ENCODE measurements at places on chromosomes 16 and 17. TPM values are rescaled to one million over a fixed set of nuclear protein-coding genes. Genes with fewer than 3 reads are reported as not detected.
A peak's percentile ranks its signal among the peaks of the same experiment; 100 is the strongest.

- peak; percentile 55 for DNase-seq
Observed at GRCh38 chr17:50346313-50347116, 589 bp downstream of the XYLT2 start.

GRCh38 chr16:84022644-84023043 is 20.0 kb downstream of the SLC38A8 start:
- DNase-seq, result no peak

Gene WFDC1
- total RNA-seq, result 0.47 TPM

GRCh38 chr16:19808061-19808641 is 76.5 kb downstream of the GPRC5B start:
- peak; percentile 85 for DNase-seq

DNA sequence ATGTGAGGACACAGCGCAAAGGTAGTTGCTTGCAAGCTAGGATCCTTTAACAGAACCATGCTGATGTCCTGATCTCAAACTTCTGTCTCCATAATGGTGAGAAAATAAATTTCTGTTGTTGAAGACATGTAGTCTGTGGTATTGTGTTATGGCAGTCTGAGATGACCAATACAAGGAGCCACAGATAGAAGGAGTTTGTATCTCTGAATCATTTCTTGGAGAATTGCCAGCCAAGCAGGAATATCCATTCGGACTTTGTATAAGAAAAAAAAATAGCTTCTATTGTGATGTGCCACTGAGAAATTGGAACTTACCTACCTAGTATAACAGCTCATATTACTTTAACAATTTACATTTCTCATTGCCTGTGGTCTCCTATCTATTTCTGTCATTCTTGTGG is 447.6 kb upstream of the CA10 start:
- no peak for DNase-seq

GRCh38 chr16:79347277-79347676 is 253.3 kb downstream of the MAF start:
- no peak for DNase-seq

GRCh38 chr16:52621651-52622050 is 74.7 kb upstream of the TOX3 start:
- no peak for DNase-seq

DNA sequence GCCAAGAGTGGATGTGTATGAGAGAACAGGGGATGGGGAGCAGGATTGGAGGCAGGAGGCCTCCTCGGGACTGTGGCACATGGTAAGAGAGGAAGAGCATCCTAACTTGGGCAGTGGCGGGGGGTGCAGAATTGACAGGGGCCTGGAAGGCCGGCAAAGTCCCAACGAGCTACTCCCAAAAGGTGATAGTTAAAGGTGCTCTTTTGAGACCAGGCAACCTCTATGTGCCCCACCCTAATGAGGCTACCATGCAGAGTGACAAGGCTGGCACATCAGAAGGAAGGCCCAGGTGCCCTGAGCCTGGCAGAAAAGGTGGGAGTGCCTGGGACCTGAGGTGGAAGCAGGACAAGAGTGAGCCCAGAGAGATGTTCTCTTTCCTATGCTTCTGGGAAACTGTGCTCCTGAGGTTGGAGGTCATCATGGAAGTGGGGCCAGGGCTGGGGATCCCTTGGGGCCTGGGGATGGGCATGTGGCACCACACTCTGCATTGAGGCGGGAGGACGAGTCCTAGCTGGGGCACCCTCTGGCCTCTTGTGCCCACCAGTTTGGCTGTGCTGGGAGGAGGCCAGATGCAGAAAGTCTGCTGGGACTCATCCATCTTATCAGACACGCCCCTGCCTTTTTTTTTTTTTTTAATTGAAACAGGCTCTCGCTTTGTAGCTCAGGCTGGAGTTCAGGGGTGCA is 5.9 kb downstream of the RAB11FIP4 start:
- DNase-seq, result no peak

- no peak for DNase-seq
Observed at GRCh38 chr17:35586569-35587073, 501 bp upstream of the AP2B1 start.

DNA sequence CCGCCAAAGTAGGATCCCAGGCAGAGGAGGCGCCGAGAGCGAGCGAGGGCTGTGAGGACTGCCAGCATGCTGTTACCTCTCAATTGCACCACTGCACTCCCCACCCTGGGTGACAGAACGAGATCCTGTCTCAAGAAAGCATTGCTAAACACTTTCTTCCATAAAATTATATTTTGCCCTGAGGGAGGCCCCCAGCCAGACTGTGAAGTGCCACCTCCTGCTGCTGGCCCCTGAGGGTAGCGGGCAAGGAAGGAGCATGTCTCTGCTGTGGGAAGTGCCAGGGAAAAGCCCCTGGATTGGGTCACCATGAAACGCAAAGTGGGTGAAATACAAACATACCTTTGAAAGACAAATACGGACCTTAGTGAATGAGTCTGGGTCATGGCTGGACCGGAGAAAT is 78.0 kb upstream of the AMZ2 start:
- no peak for DNase-seq

Gene CCL7
- not detected for total RNA-seq

Gene ZNF830
- total RNA-seq, result 14.6 TPM

DNA sequence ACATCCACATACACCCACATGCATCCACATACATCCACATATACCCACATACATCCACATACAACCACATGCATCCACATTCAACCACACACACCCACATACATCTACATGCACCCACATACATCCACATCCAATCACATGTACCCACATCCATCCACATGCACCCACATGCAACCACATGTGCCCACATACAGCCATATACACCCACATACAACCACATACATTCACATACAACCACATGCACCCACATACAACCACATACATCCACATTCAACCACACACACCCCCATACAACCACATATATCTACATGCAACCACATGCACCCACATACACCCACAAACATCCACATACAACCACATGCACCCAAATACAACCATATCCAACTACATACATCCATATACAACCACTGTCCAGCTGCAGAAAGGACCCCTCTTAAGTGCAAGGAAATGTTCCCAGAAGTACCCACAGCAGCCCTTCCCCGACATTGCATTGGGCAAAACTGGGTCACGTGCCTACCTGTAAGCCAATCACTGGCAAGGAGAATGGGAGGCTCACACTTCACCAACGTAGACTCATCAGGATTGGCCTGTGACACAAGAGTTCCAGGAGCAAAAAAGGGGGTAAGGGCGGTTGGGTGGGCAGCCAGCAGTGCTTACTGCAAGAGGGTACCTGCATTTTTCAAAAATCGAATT is 18.1 kb downstream of the CALB2 start:
- no peak for DNase-seq

Gene ASB16
- not detected for total RNA-seq

Gene SLC6A2
- total RNA-seq, result not detected

GRCh38 chr17:78137392-78138203 is 7.0 kb downstream of the TMC8 start:
- DNase-seq, result no peak

DNA sequence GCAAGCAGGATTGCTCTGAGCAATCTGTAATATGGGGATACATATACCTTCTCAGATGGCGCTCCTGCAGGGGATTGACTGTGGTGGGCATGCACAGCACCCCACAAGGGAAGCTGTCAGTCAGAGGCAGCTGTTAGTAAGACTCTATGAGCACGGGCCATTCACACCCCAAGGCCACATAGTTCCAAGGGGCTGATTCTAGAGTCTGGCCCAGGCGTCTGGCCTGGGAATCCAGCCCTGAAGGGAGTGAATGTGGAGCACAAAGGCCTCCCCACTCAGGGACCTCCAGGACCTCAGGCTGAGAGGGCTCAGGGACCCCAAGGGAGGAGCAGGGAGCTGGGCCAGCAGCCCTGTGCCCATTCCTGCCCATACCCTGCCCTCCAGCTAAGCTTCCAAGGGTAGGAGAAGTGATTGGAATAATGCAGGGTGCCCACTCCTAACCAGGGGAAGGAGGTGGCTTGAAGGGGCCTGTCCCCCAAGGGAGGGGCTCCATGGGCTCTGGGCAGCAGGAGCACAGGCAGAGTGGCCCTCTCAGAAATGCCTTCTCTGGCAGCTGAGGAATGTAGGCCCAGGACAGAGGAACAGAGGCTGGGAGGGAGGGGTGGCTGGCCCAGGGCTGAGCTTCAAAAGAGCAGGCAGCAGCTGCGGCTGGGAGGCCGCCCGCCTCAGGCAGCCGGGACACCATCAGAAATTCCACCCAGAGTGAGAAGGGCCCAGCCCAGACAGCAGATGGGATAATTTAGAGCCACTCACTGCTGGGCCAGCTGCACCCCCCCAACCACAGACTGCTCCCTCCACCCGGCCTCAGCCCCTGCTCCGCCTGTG is 48.9 kb upstream of the MRPS23 start:
- DNase-seq, result no peak

Gene MEFV
- not detected for total RNA-seq

Gene MYH8
- not detected for total RNA-seq

DNA sequence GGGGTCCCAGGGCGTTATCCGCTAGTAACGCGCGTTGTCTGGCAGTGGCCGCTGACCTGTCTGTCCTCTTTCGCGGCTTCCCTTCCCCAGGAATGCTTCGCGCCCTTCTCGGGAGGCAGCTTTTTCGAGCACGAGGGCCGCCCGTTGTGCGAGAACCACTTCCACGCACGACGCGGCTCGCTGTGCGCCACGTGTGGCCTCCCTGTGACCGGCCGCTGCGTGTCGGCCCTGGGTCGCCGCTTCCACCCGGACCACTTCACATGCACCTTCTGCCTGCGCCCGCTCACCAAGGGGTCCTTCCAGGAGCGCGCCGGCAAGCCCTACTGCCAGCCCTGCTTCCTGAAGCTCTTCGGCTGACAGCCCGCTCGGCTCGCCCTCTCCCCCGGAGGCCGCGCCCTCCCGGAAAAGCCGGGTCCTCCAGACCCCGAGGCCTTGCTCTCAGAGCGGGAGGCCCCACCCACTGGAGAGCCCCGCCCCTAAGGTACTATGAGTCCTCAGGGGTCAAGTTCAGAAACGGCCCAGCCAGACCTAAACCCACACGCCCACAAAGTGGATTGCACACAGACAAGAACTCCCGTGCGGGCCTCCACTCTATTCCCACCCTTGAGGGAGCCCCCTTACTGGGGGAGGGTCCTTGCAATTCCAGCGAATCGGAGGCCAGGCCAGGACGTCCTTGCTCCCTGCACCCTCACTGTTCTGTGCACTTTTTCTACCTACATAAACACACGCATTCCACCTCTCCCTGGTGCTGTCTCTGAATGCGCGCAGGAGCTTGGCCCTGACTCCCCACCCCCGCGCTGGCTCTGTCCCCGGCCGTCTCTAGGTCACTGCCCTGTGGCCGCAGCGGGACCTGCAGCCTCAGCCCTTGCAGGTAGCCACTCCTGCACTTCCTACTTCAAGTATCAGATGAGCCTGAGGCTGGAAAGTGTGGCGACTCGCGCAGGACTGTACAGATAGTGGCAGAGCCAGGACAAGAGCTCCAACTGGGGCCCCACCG is 5.4 kb upstream of the SLC5A2 start:
- DNase-seq, result peak; percentile 82

Gene MRPL27
- 84.0 TPM for total RNA-seq

DNA sequence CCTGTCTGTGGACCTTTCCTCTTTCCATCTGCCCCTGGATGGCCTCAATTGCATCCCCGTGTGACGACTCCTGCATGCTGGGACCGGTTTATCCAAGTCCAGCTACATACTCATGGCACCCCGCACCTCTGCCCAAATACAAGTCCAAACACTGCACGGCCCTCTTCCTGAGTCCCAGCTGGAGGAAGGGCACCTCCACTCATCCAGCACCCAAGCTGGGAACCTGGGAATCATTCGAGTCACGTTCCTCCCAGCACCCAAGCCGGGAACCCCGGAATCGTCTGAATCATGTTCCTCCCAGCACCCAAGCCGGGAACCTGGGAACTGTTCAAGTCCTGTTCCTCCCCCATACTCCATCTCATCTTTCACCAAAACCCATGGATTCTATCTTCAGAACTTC is 10.2 kb downstream of the TRARG1 start:
- no peak for DNase-seq

- DNase-seq, result no peak
Observed at GRCh38 chr17:8482546-8482945, 46.9 kb downstream of the NDEL1 start.

Gene TMEM114
- not detected for total RNA-seq

Gene TBC1D3C
- total RNA-seq, result not detected

- DNase-seq, result no peak
Observed at GRCh38 chr17:48263731-48264035, 156.1 kb downstream of the SNX11 start.

GRCh38 chr16:58393138-58393504 is 850 bp downstream of the GINS3 start:
- DNase-seq, result no peak

GRCh38 chr17:20988896-20989295 is 53.9 kb downstream of the USP22 start:
- DNase-seq, result no peak

DNA sequence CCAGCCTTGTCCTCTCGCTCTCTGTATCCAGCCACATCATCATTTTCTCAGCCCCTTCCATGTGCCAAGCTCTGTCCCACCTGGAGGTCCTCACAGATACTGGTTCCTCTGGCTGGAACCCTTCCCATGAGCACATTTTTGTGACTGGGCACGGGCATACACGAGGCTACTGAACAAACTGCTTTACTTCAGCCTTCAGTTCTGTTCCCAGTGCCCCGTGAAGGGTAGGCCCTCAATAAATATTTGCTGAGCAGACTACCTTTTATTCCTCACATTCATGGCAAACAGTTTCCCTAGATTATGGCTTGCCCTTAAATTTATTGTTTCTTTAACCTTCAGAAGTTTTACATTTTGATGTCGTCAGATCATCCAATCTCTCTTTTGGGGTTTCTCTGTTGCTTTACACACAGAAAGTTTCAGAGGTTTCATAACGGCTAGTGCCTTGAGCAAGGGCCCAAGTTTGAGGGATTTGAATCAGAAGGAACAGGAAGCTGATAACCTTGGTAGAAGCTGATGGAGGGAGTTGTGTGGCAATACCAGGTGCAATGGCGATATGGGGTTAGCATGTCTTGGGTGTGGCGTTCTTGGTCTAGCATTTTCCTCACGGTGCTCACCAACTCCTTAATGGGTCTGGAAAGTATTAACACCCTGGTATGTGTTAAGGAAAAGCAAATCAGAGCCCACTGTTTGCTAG is 27.8 kb downstream of the TMEM92 start:
- DNase-seq, result no peak

DNA sequence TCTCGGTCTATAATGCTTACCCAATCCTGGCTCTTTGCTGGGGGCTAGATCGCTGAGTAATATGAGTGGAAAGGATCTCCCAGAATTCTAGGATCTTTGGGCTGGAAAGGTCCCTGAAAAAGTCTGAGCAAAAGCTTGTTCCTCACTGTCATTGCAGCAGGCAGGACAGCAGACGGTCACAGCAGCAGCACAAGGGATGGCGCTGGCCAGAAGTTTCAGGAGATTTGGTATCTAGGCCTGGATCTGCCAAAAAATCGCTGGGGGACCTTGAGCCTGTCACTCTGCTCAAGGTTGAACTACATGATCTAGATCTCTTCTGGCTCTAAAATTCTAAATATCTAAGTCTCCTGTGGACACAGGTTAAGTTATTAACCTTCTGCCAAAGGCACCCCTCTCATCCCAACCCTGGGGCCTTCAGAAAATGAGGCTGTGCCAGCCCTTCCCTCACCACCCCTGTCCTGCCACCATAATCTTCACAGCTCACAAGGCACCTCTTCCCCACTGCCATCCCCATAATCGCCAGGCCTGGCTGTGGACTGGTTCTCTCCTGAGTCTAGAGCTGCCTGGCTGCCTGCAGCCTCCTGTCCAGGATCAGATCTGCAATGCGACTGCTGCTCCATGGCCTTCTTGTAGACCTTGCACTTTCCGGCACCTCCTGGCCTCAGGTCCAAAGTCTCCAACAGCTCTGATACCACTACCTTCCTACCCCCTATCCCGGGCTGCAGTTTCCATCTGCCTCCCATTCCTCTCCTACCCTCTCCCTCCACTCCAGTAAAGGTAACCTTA is 10.2 kb downstream of the MYO18A start:
- DNase-seq, result no peak

Gene C1QL1
- total RNA-seq, result 1.3 TPM

Gene CLUH
- 103 TPM for total RNA-seq

Gene SEPTIN12
- total RNA-seq, result not detected

All from Calu3 (cell line).